ENCODE measurements at places on chromosomes 11 and 22.

DNA sequence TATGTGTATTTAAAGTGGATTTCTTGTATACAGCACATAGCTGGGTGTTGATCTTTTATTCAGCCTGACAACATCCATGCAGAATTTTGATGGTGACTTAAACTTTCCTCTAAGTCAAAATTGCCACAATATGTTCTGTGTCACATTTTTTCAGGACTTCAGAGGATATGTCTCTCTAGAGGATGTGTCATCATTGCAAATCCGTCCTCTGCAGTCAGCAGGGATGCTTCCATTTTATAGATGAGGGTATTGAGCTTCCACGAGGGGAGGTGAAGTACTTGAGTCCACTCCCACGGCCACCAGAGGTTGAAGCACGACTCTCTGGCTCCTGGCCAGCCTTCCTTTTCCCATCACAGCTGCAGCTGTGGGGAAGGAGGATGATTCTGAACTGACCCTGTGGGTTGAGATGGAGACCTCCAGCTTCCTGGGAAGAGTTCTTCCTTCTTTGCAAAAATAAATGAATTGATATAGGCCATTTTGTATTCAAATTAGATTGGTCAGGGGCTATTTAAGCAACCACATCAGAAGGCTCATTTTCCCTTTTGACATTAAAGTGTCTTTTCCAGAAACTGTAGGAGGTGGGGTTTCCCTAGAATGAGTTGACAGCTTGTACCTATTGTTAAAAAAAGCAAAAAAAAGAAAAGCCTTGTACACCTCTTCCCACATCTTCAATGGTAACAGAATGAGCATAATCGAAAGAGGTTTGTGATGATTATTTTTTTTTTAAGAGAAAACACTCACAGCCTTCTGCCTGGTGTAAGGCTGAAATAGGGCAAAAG lies 55.2 kb upstream of the MYEOV start:
- no peak for DNase-seq

DNA sequence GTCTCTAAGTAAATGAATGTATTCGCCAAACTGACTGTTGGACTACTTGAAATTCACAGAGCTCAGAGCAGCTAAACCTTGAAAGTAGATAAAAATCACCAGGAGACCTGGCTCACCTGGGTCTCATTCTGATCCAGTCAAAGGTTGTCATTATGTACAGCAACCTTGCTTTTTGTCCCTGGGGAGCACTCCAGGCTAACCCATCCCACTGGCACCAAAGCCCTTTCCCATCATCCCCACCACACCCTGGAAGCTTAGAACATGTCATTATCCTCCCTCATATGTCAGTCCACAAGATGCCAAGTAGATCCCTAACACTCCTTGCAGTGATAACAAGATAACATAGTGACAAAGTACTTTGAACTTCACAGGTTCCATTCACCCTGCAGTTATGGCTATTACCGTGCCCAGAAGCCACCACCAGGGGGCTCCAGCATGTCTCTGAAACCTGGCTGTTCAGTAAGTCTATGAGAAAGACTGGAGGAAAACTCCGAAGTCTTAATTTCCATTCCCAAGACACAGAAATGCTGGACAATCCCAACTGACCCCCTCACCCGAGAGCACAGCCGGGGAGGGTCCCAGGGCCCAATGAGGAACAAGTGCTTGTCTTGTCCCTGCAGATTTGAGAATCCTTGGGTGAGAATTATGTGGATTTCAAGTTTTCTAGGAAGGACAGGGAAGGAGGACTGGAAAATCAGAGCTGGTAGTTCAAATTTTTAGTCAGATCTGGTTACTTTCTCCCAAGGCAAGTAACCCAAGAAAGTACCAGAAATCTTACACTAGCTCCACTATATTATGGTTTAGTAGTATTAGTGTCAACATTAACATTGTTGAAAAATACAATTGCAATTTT lies 43.0 kb upstream of the USP47 start:
- peak; percentile 58 for DNase-seq

DNA sequence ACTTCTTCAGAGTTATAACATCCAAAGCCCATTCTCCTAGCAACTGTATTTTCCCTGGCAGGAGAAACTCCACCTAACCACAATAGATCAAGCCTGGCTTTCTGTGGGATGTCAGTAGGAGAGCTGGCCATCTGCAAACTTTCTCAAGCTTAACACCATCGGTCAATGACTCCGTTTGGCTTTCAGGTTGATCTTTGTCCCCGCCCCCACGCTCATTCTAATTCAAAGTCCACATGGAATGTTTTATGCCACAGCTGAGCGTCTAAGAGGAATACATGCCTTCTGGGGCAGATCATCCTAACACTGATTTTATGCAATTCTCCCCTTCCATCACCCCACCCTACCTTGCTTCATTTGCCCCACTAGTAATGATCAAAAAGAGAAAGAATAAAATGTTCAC lies 4.8 kb downstream of the GVQW3 start:
- DNase-seq: no peak

GRCh38 chr11:127564810-127565209 lies 564.2 kb upstream of the KIRREL3 start:
- no peak for DNase-seq

DNA sequence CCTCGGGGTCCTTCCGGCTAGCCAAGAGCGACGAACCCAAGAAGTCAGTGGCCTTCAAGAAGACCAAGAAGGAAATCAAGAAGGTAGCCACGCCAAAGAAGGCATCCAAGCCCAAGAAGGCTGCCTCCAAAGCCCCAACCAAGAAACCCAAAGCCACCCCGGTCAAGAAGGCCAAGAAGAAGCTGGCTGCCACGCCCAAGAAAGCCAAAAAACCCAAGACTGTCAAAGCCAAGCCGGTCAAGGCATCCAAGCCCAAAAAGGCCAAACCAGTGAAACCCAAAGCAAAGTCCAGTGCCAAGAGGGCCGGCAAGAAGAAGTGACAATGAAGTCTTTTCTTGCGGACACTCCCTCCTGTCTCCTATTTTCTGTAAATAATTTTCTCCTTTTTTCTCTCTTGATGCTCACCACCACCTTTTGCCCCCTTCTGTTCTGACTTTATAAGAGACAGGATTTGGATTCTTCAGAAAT lies 1.9 kb upstream of the GCAT start:
- DNase-seq: no peak

GRCh38 chr11:131690776-131691175 lies 320.4 kb downstream of the NTM start:
- no peak for DNase-seq

GRCh38 chr22:37401401-37402183 lies 25.7 kb downstream of the ELFN2 start:
- DNase-seq: peak; percentile 28

GRCh38 chr11:94068764-94069163 lies 47.6 kb downstream of the HEPHL1 start:
- no peak for DNase-seq

DNA sequence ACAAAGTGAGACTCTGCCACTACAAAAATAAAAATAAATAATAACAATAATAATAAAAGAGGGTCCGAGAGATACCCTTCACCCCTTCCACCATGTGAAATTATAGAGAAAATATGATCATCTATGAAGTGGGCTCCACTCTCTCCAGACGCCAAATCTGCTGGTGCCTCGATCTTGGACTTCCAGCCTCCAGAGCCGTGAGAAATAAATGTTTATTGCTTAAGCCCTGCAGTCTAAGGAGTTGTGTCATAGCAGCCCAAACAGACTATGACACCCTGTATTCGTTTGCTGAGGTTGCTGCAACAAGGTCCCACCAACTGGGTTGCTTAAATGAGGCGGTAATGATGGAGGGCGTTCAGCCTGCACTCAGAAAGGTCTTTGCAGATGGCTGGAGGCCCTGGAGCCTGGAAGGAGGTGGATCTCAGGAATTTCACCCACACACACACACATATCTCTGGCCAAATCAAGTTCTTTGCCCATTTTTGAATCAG lies 7.6 kb upstream of the SEPTIN5 start:
- DNase-seq: no peak

- no peak for DNase-seq
Measured at GRCh38 chr22:30433773-30434172, 8.2 kb downstream of the MTFP1 start.

GRCh38 chr11:76587820-76588454 lies 82.6 kb downstream of the LRRC32 start:
- DNase-seq: no peak

- peak; percentile 30 for DNase-seq
Measured at GRCh38 chr11:31492320-31492913, 17.0 kb downstream of the IMMP1L start.

- no peak for DNase-seq
Measured at GRCh38 chr11:85939099-85940015, 84.2 kb downstream of the CCDC83 start.

DNA sequence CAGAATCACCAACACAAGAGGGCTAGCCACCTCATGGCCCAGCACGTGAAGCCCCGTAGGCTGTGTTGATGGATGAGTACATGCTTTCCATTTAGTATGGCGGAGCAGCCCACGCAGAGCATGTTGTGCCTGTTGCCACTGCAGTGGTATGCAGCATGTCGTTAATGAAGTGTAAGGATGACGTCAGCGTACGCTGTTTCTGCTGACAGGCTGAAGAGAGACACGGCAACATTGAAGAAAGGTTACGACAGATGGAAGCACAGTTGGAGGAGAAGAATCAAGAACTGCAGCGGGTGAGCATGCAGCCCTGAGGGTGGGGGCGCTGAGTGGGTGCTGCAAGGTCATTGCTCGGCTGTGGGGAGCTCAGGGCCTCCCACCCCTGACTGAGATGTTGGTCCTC lies 62.8 kb downstream of the PPFIA1 start:
- DNase-seq: no peak

DNA sequence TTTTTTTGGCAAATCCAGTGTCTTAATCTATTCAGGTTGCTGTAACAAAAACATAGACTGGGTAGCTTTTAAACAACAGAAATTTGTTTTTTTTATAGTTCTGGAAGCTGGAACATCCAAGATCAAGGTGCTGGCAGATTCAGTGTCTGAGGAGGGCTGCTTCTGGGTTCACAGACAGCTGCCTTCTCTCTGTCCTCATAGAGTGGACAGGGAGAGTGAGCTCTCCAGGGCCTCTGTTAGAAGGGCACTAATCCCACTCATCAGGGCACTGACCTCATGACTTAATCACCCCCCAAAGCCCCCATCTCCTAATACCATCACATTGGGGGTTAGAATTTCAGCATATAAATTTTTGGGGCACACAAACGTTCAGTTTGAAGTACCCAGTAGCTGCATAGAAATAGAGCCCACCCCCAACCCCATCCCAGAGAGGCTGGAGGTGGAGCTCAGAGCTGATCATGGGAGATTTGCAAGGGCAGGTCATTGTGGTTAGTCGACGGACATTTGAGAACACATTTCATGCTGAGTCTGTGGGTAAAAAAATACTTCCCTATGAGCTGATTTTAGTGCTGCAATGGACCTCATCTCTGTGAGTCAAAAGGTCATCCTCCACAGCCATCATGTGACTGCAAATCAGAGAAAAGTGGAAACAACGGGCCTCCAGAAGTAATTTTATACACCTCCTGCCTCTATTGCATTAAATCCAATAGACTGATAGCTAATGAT lies 203.1 kb upstream of the CADM1 start:
- no peak for DNase-seq

DNA sequence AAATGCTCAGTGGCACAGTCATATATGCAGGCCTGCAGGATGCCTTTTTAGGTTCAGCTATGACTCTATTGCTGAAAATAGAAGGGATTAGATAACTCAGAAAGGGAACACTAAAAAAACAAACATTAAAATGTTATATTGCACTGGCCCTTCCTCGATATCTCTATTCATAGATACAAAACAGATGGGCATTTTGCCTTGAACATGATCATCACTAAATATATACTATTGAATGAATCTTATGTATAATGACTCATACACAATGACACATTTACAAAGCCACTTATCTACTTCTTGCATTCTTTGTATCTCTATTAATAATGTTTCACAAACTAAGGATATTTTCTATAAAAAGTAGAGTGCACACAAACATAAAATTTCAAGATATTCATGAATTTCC lies 2352.8 kb upstream of the RAG2 start:
- no peak for DNase-seq

DNA sequence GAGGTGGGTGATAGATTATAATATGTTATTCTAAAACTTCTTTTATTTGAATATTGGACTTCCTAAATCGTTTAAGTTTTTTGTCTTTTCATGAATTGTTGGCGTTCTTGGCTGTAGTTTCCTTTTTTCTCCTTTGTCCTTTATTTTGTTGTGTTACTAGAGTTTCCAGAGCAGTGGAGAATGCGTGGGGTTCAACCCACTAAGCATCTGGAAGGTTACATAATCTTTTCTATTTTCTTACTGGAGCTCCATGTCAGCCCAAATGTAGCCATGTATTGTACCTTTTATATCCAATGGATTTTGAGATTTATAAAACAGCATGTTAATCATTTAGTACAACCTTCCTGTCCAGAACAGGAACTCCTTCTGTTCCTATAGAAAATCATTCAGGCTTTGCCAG lies 63.2 kb downstream of the PPP6R3 start:
- DNase-seq: no peak
